ENCODE measurements at places on chromosomes 6 and 20. TPM values are rescaled to one million over a fixed set of nuclear protein-coding genes. Genes with fewer than 3 reads are reported as not detected.

The ZC2HC1B gene
- total RNA-seq, result not detected

The CDSN gene
- 0.08 TPM for total RNA-seq

The SLC22A7 gene
- total RNA-seq, result not detected

The ENPP4 gene
- 2.0 TPM for total RNA-seq

The ME1 gene
- 8.9 TPM for total RNA-seq

The CENPQ gene
- total RNA-seq, result 3.3 TPM

All from HT-29 (cell line).